ENCODE measurements at places on chromosomes 1 and 21.

GRCh38 chr1:221565711-221566110, 176.2 kb downstream of the DUSP10 start:
- no peak for DNase-seq

- no peak for DNase-seq
Observed at GRCh38 chr1:210477328-210477924, 148.7 kb downstream of the HHAT start.

- DNase-seq: no peak
Observed at GRCh38 chr1:77279929-77280328, 1.9 kb upstream of the AK5 start.

GRCh38 chr1:235586413-235586812, 63.2 kb downstream of the GNG4 start:
- DNase-seq: no peak

- DNase-seq: no peak
Observed at GRCh38 chr1:228530951-228531731, 44.0 kb downstream of the RNF187 start.

GRCh38 chr1:59901770-59902388, 24.7 kb downstream of the CYP2J2 start:
- no peak for DNase-seq

GRCh38 chr1:2300004-2300771, 72.1 kb downstream of the SKI start:
- no peak for DNase-seq

- DNase-seq: peak; percentile 99
Observed at GRCh38 chr1:155134880-155135414, 705 bp upstream of the SLC50A1 start.

GRCh38 chr1:96060621-96061020, 661.0 kb upstream of the PTBP2 start:
- no peak for DNase-seq

DNA sequence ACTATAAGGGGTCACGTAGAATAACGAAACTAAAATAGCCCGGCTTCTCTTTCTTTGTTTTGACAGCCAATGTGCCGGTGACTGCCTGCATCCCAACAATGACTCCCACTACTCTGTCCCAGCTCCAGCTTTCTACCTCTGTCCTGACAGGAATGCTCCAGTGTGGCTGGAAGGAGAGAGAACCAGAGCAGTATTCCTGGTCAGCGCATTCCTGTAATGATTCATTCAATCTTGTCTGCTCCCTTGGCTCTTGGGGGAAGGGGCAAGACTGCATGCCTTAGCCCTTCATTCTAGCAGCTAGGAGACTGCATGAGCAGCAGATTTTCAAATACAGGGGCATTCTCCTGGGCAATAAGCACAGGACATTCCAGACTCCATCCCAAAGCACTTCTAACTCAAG, 132.1 kb upstream of the PRMT6 start:
- no peak for DNase-seq

- no peak for DNase-seq
Observed at GRCh38 chr1:43058545-43059360, 100.1 kb upstream of the SLC2A1 start.

- DNase-seq: peak; percentile 66
Observed at GRCh38 chr21:31335957-31336738, 7.9 kb downstream of the TIAM1 start.

DNA sequence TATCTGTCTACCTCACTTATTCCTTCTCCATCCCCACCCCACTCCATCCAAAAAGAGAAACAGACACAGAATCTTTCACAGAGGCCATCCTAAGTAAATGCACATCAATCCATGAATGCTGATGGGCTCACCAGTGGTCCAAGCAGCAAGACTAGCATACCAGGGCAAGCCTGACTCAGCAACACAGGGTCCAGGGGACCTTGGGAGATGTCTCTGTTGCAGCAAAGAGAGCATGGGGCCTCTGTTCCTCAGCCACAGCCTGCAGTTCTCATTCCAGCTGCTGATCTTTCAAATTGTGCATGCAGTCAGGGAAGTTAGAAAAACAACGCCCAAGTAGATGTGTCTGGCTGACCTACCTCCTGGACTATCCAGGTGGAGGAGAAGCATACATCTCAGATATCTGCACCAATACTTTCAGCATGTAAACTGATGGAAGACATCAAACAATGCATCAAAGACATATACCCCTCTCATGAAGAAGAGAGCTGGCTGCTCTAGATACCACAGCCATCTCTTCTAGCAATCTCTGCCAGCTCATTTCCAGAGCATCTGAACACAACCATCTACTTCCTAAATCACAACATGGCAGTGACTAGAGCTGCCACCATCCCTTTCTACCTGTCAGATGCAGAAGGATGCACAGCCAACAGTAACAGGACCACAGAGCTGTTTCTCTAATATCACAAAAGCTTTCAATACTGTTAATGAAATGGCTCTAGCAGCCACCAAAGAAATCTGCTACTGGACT, 54.5 kb downstream of the CD34 start:
- DNase-seq: no peak

DNA sequence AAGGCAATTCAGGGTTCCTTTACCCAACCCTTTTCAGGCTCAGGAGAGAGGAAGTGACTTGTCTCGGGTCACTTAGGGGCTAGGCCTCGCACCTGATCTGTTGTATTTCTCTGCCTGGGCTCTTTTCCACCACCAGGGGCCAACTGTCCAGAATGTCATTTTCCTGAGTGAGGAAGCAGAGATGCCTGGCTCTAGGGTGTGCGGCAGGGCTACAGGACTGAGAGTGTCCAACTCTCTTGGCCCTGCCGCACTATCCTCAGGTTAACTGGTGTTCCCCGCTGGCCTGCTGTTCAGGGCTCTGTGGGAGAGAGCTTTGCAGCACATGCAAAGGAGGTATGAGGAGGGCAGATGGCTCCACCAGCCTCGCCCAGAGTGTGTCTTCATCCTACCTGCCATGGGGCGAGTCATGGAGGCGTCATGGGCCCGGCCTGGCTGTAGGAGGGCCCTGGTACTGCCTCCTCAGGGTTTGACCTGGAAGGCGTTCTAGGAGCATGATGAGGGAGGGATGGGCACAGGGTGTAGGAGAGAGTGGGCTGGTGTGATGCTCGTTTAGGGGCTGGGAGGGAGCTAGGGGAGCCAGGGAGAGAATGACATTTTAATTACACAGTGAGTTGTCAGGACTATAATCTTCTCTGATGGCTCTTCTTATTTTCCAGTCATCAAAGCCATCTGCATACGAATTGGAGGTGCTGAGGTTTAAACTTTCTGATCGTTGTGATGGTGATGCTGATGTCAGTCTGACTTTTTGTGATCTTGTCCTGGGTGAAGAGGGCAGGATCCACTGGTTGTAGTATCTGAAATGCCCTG, 128.3 kb downstream of the NOS1AP start:
- DNase-seq: no peak

DNA sequence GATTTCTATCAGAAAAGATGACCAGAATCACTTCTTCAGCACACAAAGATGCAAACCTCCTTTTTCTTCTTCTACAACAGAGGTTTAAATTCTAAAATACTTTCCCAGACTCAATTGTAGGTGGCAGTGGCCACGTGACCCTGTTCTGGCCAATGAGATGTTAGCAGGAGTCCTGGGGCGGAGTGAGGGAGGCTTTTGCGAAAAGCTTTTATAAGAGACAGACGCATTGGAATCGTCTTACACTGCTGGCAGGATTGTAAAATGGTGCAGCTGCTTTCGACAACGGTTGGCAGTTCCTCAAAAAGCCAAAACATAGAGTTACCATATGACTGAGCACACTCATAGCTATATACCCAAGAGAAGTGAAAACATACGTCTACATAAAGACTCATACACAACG, 87.0 kb upstream of the MAGI3 start:
- no peak for DNase-seq

- DNase-seq: no peak
Observed at GRCh38 chr1:241627453-241628259, 12.5 kb downstream of the CHML start.

DNA sequence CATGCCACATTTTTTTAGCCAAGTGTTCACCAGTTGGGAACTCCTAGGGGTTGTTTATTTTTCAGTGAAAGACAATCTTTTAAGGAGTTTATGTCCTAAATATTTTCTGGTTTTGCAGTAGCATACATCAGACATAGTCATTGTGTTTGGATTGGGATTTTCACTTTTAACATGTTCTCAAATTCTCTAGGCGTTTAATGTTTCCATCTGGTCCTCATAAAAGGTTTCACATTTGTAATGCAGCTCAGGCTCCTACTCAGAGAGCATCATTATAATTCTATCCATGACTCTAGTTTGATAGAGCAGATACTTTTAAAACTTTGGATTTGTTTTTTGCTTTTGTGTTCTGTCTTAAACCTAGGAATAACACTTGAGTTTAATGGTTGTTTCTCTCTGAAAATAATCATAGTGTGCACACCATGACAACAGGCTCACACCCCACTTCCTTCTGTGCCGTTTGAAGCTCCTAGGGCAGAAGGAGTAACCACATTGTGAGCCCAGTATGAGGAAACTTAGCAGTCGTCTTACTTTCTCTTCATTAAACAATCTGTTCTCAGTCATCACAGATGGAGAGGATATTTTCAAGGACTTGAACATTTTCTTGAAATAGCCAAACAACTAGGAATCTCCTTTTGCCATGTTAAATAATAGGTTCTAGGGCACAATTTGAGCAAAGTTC, 219.6 kb downstream of the PDE4B start:
- DNase-seq: no peak

- no peak for DNase-seq
Observed at GRCh38 chr1:245397771-245398170, 243.0 kb downstream of the KIF26B start.

GRCh38 chr1:2477791-2478499, 1.9 kb downstream of the PLCH2 start:
- DNase-seq: no peak

- DNase-seq: no peak
Observed at GRCh38 chr1:230773396-230774033, 26.3 kb downstream of the CAPN9 start.

DNA sequence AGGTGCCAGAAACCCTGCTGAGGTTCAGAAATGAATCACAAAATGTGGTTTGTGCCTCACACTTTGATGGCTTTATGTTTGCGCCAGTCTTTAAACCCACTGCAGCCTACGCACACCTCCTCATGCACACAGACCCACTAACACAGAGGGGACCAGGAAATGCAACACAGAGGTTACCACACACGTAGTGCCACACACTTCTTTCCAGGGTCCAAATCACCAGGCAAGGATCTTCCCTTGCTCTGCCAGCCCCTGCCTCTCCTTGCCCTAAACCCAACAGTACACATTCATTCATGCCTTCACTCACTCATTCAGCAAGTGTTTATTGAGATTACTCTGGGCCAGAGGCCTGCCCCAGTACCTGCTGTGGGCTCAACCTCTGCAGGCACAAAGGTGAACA, 17.5 kb downstream of the MAB21L3 start:
- no peak for DNase-seq

DNA sequence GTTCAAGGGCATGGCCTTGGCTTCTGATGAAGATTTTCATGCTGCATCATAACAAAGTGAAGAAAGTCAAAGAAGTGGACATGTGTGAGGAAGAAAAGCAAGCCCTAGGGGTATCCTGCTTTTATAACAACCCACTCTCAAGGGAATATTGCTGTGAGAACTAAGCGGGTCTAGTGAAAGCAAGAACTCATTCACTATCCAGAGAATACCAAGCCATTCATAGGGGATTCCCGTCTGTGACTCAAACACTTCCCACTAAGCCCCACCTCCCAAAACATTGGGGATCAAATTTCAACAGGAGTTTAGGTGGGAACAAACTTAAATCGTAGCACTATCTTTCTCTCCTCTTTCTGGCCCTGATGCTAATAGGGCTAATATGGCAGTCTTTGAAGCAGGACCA, 98.5 kb upstream of the CTTNBP2NL start:
- DNase-seq: no peak

GRCh38 chr1:185500001-185500626, 183.1 kb upstream of the IVNS1ABP start:
- no peak for DNase-seq

DNA sequence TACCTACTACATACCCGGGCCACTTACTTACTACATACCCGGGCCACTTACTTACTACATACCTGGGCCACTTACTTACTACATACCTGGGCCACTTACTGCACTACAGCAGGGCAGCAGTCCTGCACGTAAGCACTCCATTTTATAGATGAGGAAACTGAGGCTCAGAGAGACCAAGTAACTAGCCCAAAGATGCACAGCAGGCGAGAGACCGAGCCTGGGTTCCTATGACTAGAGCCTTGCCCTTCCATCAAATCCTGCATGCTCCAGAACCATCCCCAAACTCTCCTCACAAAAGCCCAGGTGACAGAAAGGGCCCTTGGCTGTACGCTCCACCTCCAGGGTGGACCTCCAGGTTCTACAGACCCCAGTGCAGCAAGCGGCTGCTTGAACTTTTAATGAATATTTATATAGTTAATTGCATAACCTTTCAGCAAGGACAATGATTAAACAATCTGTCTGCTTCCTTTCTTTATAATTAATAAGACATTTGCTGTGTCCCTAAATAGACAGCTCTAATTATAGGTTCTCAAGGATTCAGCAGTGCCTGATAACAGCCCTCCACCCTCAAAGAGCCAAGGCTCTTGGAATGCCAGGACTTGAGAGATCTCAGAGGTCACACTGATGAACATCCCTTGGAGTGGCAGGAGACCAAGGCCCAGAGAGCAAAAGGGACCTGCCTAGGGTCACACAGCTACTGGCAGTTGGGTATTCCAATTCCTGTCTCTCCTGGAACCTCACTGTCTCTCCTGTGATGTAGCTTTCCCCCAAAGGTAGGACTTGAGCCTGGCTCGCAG, 43.4 kb downstream of the LRP8 start:
- DNase-seq: no peak

DNA sequence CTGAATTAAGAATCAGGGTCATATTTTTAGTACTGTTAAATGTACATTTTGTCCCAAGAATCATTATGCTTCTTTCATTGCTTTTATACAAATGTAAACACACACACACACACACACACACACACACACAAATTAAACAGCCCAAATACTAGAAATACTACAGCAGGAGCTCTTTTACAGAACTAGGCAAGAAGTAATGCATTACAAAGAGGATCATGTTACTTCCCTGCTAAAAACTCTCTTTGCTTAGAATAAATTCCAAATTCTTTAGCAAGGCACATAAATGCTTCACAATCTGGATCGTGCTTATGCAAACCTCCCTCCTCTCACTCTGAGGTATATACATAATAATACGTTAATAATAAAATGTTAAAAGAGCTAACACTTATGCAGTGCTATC, 720.4 kb upstream of the ADGRL4 start:
- no peak for DNase-seq
